ENCODE measurements at places on chromosomes 5 and 9. TPM values are rescaled to one million over a fixed set of nuclear protein-coding genes. Genes with fewer than 3 reads are reported as not detected.

SYK gene
- total RNA-seq: 0.18 TPM

CER1 gene
- total RNA-seq: not detected

POU5F2 gene
- total RNA-seq: 1.8 TPM

NUTM2G gene
- not detected for total RNA-seq

TAF11L7 gene
- total RNA-seq: not detected

ECM2 gene
- total RNA-seq: not detected

SLC12A7 gene
- total RNA-seq: 87.4 TPM

GCNT1 gene
- total RNA-seq: 1.4 TPM

SLC6A19 gene
- total RNA-seq: not detected

PAIP1 gene
- 39.2 TPM for total RNA-seq

CTXN3 gene
- total RNA-seq: not detected

PLAC8L1 gene
- 0.63 TPM for total RNA-seq

KLHL3 gene
- total RNA-seq: 17.8 TPM

CDH18 gene
- not detected for total RNA-seq

PCDHGA4 gene
- 0.11 TPM for total RNA-seq

SPATA31A3 gene
- total RNA-seq: not detected

SUSD3 gene
- 62.8 TPM for total RNA-seq

GABRA6 gene
- not detected for total RNA-seq

CARTPT gene
- not detected for total RNA-seq

PLEKHG4B gene
- not detected for total RNA-seq

DNA sequence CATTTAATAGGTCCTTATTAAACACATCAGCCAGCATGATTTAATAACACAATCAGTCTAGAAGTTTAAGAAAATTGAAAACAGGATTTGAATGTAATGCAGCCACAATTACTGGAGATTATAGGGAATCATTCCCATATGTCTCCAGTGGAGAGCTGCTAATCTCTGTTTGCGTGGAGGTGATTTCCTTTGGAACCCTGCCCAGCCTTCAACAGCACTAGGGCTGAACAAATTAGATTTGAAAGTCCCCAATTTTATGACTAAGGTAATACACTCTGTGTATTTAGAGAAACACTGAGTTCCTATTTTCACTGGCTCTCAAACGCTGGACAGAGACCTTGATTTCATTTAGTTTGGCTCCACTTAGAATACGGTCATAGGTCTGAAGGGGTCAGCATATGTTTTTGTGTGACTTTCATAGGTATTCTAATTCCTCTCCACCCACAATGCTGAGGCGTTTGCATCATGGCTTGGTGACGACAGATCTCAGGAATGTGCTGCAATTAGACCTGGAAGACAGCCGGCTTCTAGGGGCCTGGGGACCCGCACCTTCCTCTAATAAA, 508.3 kb downstream of the EBF1 start:
- DNase-seq: no peak

DNA sequence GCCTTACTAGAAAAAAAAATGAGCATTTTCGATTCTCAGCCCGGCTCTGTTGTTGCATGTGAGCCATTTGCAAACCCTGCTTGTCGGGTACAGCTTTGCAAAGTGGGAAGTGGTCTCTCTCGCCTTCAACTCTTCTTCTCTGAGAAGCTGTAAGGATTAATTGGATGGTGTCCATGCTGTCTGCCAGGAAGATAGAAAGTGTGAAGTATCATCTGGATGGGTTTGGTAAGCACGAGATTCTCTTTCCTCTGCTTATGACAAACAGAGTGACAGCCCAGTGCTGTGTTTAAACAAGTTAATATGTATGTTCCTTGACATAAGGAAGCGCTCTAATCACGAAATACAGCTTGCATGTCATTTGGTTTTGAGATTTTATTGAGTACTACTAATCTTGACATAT, 109.1 kb upstream of the SPATA31D4 start:
- DNase-seq: no peak

GRCh38 chr9:117063721-117064471, 351.0 kb downstream of the ASTN2 start:
- no peak for DNase-seq

GRCh38 chr5:124831687-124832240, 85.3 kb upstream of the ZNF608 start:
- DNase-seq: no peak

GRCh38 chr5:138264183-138264582, 10.2 kb downstream of the GFRA3 start:
- no peak for DNase-seq

- no peak for DNase-seq
Observed at GRCh38 chr5:112583166-112583565, 154.5 kb upstream of the APC start.

DNA sequence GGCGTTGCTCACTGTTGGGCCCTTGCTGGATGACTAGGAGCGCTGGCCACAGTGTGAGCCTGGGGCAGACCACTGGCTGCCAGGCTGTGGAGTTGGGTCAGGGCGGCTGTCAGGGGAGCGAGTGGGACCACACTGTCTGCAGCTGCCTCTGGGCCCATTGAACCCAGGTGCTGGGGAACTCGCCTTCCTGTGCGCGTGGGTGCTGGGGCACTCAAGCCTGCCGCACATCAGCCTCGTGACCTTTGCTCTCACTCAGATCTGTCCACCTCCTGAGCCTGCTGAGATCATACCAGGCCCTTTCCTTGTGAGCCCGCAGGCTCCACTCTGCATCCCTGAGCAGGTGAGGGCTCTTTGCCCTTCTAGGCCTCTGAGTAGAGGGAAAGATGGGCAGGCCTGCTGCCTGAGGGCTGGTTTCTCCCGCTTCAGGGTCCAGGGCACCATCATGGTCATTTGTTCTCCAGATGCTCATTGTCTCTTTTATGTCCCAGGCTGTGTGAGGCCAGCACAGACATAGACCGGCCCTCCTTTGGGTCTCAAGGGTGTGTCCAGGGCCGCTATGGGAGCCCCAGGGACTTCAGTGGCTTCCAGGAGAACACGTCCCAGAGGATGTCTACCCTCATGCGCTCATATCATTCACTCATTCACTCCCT, 26.5 kb downstream of the WNK2 start:
- no peak for DNase-seq

DNA sequence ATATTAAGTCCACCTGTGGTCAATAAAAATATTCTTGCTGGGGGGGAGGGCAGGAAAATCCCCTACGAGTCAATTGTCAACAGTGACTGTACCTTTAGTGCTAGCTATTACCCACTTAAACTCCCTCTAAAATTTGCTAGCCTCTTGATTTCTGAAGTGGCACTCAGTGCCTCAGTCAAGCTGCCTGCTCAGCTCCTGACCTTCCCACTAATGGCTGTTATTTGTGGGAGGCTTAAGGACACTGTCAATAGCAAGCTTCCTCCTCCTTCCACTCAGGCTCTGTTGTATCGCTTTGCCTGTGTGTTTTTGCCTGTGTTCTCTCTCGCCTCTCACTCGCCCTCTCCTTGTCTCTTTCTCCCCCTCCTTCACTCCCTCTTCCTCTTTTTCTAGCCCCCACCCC, 140.8 kb downstream of the BNC2 start:
- no peak for DNase-seq

- no peak for DNase-seq
Observed at GRCh38 chr5:95615164-95615467, 4.8 kb upstream of the GPR150 start.

GRCh38 chr5:38926121-38926520, 80.3 kb downstream of the OSMR start:
- no peak for DNase-seq

- no peak for DNase-seq
Observed at GRCh38 chr9:130899051-130899748, 2.6 kb upstream of the QRFP start.

DNA sequence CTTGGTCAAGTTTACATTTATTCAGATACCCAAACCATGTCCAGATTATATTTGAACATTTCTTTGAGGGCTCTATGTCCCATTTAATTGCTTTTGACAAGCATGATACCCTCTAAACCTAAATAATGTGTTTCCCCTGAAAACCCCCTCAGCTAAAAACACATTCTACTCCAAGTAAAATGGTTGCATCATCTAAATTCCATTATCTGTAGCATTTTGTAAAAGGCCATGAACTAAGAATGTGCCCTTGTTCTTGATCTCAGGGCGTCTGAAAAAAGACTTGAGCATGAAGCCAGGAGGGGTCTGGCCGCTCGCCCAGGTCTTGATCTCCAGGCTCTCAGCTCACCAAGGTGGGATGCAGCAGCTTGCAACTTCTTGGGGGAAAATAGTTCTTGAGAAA, 53.5 kb upstream of the ERCC6L2 start:
- no peak for DNase-seq

GRCh38 chr5:167284222-167284890, 1007.1 kb upstream of the WWC1 start:
- no peak for DNase-seq

- DNase-seq: no peak
Observed at GRCh38 chr9:21624675-21625644, 142.8 kb upstream of the IFNE start.

DNA sequence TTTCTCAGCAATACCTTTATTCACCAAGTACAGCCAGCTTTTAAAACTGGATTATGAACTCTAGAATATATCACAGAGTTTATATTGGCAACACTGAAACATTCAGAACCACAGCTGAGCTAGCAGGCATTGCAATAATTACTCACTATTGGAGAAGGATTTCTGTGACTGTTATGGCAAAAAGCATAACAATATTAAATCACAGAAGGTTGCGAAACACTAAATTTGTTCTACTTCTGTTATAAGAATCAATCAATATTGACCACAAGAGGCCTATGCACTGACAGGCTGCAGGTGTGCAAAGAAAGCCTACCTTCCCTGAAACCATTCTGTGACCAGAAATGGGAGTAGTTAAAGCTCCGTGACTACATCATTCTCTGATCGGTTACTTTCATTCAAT, 59.2 kb downstream of the AP3B1 start:
- no peak for DNase-seq

GRCh38 chr9:90514877-90515276, 127.7 kb downstream of the DIRAS2 start:
- DNase-seq: no peak

- no peak for DNase-seq
Observed at GRCh38 chr5:159057426-159057825, 42.3 kb downstream of the EBF1 start.

- no peak for DNase-seq
Observed at GRCh38 chr5:131959906-131960305, 14.4 kb upstream of the MEIKIN start.

GRCh38 chr5:150613991-150614660, 26.3 kb upstream of the SYNPO start:
- no peak for DNase-seq

DNA sequence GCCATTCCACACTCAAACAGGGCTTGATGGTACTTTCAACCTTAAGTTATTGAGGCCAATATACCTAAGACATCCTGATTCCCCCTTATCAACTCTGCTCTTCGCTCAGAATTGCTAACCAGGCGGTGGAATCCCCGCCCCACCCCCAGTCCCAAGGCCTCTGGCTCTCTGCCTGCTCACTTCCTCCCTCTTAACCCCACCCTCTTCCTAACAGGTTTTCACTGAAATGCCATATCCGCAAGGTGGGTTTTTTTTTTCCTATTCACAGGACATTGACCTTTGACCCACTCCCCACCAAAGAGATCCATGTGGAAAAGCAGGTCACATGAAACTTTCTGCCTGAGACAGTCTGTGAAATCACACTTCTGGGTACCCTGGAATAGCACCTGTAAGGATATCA, 66.6 kb upstream of the IFNK start:
- no peak for DNase-seq

GRCh38 chr5:155189981-155190380, 176.4 kb downstream of the KIF4B start:
- DNase-seq: no peak

DNA sequence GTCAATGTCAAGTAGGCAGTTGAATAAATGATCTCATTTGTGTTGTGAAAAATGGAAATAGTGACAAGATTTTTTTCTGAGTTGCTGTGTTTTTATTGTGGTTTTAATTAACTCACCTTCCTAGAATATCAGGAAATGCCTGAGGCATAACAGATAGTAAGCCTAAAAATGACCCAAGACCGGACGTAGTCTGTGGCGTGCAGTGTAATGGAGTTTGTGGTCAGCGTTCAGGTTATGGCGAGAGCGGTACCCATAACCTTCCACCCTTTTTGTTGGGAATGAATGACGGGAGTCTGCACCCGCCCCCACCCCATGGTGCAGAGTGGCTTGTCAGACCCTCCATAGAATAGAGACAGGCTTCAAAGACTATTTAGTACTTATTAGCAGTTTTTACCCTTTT, 119.3 kb downstream of the GALNT10 start:
- no peak for DNase-seq

DNA sequence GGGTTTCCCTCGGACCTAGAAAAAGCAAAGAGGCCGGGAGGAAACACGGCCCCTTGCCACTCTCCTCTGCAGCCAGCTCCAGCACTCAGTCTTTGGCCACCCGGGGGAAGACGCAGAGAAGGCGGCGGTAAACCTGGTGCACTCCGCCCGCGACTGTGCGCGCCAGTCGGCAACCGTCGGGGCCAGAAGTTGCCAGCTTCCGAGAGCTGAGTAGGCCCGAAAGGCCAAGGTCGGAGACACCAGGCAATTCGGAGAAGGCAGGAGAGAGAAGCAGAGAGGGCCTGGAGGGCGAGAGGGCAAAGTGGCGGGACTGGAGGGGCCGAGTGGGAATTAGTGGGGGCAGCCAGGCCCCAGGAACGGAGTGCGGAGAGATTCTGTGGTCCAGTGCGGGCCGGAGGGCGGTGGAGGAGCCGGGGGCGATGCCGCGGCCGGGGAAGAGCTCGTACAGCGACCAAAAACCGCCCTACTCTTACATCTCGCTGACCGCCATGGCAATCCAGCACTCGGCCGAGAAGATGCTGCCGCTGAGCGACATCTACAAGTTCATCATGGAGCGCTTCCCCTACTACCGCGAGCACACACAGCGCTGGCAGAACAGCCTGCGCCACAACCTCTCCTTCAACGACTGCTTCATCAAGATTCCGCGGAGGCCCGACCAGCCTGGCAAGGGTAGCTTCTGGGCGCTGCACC, at the start of gene FOXB2:
TSS of gene FOXB2 (plus strand) at position 420 of the 690 bp plus-strand sequence. CDS start at position 420, 0 bp downstream.
- DNase-seq: no peak

- DNase-seq: no peak
Observed at GRCh38 chr9:131668057-131668438, 71.8 kb downstream of the RAPGEF1 start.

DNA sequence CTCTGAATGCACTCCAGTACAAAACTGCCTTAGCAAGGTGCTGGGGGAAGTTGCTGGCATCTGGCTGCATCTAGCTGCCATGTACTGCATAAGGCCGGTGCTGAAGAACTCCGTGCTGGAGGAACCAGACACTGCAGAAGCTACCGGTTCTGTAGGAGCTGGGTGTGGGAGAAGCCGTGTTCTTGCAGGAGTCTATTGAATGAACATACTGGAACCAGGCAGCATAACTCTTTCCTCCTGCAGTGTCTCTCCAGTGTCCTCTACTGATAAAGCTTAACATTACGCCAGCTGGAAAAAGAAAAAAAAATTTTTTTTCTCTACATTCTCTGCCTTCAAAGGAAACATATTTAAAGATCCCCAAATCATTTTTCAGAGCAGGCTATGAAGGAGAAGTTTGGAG, 38.5 kb downstream of the VPS13A start:
- DNase-seq: no peak

- DNase-seq: no peak
Observed at GRCh38 chr9:135960411-135961276, 529 bp downstream of the UBAC1 start.

All from naive thymus-derived CD4-positive, alpha-beta T cell (primary cell).